ENCODE measurements at places on chromosomes 7 and 10. TPM values are rescaled to one million over a fixed set of nuclear protein-coding genes. Genes with fewer than 3 reads are reported as not detected.

DNA sequence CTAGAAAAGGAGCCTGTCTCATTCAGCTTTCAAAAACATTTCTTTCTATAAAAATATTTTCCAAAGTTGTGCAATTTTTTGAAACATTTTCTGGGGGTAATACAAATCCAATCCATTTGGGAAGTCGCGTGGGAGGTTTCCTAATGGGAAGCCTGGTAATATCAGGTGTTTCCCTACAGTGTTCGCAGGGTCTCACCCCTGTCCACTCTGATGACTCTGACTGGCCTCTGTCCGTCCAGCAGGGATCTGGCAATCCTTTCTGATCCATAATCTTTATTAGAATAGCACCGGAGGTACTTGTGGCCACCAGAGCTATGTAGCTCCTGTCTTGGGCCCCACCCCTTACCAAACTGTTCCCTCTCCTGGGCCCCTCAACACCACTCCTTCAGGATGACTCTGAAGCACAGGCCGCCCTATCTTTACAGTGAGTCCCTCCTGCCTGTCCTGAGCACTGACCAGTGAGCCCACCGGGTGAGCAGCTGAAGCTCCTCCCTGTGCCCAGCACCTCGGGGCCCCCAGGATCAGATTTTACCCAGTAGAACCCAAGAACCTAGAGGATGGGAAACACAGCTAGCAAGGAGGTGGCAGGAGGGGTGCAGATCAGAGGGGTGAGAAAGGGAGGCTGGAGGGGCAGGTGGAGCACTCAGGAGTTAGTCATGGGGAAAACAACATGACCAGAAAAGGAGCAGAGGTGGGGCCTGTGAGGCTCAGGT, 84.8 kb downstream of the PTPRE start:
- no peak for DNase-seq

DNA sequence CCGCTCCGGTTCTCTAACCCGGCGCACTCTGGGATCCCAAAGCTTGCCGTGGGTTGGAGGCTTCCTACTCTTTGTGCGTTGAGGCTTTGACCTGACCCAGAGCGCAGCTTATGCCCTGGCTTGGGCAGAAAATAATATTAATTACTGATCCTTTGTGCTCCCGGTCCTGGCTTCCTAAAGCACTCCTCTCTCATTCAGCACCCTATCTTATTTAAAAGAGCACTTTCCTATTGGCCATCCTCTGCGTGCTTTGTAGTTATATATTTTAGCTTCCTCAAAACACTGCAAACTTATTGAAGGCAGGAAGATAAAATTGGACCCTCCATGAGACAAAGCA, 466.0 kb downstream of the XPNPEP1 start:
- DNase-seq, result no peak

DNA sequence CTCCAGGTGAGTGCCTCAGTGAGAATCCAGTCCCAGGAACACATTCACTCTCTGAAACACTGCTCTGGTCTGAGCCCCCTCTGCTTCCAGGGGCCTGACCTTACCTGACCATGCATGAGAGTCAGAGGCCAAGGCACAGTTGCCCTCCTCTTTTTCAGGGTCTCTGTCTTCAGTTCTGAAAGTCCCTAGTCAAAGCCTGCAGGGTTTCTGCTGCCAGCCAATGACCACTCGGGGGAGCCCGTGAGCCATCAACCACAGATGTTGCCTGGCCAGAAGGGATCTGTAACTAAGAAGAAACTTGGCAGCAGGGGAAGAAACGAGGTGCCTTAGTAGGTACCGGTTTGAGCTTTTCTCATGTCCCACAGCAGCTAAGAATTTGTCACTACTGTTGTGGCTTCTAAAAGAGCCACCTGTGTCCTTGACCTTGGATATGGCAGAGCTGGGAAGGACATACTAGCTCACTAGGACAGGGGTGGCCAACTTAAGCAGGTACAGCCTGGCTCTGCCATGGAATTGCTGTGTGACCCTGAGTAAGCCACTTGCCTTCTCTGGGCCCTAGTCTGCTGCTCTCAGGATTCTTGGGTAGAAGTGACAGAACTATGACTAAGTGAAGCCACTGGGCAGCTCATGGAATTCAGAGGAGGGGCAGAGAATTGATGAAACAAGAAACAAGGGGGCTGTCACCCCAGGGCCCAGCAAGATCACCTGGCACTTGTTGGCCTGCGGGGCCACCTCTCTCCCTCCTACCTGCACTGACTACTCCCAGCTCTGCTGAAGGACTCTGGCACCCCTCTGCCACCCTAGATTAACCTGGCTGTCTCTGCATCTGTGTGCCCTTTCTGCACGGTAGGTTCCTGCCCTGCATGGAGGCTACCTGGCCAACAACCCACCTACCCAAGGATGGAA, 83.8 kb upstream of the GPR26 start:
- DNase-seq, result no peak

DNA sequence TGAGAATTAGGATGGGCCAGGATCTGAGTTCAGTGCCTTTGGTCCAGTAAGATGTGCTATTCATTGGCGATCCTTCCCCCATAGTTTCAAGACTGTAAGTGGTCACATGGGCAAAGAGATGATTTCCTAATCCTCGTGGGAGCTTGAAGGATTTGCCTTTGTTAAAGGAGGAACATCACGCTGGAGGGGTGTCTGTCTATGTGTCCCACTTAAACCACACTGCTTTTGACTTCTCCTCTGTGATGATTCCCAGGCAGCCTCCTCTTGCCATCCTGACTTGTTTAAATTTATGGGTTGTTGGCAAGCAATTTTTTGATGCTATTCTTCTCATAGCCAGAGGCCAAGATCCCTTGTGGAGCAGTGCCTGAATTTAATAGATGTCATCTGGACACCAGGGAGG, 154.0 kb downstream of the TCF7L2 start:
- DNase-seq, result no peak

- no peak for DNase-seq
These were observed 303.5 kb downstream of the PTPRN2 start for GRCh38 chr7:158284121-158284520.

DNA sequence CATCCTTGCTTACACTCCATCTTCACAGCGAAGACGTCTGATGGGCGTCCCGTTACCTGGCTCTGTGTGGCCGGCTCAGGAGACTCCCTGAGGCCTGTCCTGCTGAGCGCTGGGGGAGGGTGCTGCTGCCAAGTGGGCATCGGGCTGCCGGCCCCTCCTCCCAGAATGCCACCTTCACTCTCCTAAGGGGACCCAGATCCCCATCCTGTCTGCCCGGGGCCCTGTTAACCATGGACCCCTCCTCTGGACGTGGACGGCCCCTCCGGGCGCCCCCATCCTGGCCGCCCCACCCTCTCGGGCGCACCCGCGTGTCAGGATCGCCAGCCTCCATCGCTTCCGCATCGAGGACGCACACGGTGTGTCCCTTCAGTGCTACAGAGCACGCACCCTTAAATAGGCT, 7.3 kb upstream of the FOXL3 start:
- no peak for DNase-seq

DNA sequence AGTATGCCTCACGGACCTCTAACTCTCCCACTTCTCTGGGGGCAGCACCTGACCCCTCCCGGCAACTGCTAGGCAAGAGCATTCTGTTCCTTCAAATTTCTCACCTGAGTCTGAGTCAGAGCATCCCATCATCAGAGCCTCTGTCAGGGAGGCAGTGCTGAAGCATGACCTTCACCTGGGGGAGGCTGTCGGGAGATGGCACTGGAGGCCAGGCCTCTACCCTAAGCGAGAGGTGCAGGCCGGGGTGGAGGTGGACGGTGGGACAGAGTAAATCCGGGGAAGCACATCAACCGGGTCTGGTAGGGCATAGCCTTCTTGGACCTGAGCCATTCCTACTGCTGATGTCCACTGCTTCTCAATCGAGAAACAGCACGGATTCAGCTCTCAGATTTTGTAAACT, 90.4 kb downstream of the SPAG6 start:
- no peak for DNase-seq

DNA sequence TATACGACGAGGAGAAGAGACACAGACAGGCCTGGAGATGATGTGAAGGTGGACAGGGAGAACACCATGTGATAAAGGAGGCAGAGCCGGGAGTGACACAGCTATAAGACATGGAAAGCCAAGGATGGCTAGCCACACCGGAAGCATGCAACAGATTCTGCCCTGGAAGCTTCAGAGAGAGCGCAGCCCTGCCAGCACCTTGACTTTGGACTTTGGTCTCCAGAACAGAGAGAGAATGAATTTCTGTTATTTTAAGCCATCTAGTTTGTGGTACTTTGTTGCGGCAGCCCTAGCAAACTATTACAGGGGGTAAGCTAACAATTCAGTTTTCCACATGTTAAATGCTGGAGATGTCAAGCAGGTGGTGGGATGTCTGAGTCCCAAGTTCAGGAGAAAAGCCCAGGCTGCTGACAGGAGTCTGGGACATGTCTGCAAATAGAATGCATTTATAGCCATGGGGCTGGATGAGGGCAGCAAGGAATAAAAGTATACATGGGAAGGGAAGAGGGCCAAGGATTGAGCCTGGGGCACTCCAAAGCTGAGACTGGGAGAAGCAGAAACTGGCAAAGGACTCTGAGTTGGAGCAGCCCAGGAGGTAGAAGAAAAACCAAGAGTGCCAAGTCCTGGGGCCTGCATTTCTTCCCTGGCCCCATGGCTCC, 65.1 kb downstream of the ATXN7L1 start:
- no peak for DNase-seq

GRCh38 chr7:44175730-44176129, 13.5 kb downstream of the GCK start:
- DNase-seq, result no peak

DNA sequence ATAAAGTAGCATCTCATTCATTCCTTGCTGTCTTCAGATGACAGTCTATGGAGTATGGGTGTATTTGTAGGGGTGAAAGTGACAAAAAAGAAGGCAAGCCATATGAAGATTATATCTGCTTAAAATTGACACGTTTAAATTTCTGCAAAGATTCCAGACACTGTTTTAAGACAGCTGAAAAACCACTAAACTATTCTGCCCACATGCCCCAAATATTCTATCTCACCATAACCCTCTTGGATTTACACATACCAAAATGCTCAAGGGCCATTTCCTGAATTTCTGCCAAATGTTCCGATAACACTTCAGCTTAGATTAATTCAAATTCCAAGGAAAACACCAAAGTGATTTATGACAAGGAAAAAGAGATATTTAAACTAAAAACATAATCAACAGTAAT, 99.9 kb upstream of the IL6 start:
- no peak for DNase-seq

GRCh38 chr7:149625947-149626392, 128.4 kb upstream of the ZNF746 start:
- no peak for DNase-seq

- DNase-seq, result no peak
These were observed 297.6 kb downstream of the MTERF1 start for GRCh38 chr7:91582799-91583477.

DNA sequence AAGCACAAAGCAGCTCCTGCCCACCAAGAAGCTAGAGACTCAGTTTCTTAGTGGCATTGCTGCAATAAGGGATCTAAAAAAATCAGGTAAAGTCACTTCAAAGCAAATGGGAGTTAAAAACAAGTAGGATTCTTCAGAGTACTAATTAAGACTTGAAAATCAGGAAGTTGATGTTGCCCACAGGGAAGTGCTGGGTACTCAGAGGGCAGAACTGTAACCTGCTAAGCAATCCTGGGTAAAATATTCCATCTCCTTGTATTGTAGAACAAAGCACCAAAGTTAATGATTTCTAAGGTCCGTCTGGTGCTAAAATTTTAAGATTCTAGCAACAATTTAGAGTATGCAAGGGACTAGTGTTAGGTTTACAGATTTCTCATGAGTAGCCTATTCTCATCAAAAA, 8.3 kb downstream of the PEX1 start:
- DNase-seq, result no peak

C10orf105 gene
- total RNA-seq, result not detected

PIK3AP1 gene
- total RNA-seq, result 8.9 TPM

AKAP9 gene
- 36.2 TPM for total RNA-seq

UNCX gene
- 0.55 TPM for total RNA-seq

SPDYE2B gene
- not detected for total RNA-seq

WNT8B gene
- 0.07 TPM for total RNA-seq
